ENCODE measurements at places on chromosomes 11 and 22. TPM values are rescaled to one million over a fixed set of nuclear protein-coding genes. Genes with fewer than 3 reads are reported as not detected.

MOGAT2 gene
- not detected for total RNA-seq

SLC29A2 gene
- 0.37 TPM for total RNA-seq

NPAS4 gene
- not detected for total RNA-seq

CTSW gene
- total RNA-seq = under 0.01 TPM

SLC22A12 gene
- not detected for total RNA-seq

KRTAP5-8 gene
- not detected for total RNA-seq

NDUFS8 gene
- 94.4 TPM for total RNA-seq

MUC6 gene
- total RNA-seq = not detected

Measured in subcutaneous preadipocyte (primary cell).